ENCODE measurements at places on chromosomes 1 and 21.

DNA sequence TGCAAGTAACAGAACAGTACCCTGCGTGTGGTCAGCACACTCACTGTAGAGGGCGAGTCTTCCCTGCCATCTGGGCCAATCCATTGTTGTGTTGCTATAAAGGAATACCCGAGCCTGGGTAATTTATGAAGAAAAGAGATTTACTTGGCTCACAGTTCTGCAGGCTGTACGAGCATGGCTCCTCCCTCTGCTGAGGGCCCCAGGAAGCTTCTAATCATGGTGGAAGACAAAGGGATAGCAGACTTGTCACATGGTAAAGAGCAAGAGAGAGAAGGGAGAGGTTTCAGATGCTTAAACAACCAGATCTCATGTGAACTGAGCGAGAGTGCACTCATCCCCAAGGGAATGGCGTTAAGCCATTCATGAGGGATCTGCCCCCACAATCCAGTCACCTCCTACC is 126.2 kb downstream of the CNIH3 start:
- DNase-seq, result no peak

DNA sequence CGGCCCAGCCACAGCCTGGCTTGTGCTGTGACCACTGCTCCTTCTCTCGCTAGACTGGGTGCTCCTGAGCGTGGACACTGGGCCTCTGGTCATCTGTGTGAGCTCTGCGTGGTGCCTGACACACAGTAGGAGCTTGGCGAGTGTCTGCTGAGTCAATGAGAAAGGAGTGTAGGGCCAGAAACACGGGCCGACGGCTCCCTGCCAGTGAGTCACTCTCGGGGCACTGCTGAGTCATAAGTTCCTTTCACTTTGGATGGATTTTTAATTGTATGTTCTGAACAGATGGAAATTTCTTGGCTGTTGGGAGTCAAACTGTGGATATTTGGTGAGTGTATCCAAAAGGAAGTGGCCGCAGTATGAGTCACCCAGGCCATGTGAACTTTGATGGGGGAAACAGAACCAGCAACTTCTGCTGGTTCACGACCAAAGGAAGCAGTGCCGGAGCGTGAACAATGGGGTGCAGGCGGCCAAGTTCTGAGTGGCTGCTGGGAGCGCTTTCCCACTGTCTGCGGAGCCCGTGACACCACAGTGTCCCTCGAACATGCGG is 41.0 kb upstream of the COL18A1 start:
- DNase-seq, result no peak

DNA sequence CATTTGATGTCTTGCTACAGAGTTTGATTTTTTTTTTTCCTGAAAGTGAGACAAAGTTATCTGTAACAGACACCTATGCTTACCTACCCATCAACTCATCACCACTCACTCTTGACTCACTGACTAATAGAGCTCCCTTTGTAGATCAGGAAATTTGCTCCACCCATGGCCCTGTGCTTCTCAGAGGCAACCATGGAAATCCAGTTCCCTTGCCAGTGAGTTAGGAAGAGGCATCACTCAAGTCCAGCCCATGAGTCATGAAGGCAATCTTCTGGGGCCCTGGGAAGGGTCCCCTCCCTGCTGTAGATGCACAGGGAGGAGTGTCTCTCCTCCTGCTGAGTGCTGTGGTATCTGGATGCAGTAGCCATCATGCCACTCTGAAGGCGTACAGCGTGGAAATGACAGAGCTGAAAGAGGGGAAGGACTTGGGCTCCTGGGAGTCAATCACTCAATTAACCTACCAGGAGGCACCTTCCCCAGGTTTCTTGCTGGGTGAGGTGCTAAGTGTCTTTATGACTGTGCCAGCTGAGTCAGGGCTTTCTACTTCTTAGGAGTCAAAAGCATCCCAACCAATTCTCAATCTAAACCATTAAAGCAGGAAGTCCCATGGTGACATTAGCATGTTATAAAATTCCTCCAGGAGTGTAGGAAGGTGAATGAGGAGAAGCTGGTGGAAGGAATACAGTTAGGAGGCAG is 56.1 kb downstream of the DNTTIP2 start:
- no peak for DNase-seq

GRCh38 chr1:76690766-76691165 is 176.5 kb upstream of the ST6GALNAC5 start:
- DNase-seq, result no peak

DNA sequence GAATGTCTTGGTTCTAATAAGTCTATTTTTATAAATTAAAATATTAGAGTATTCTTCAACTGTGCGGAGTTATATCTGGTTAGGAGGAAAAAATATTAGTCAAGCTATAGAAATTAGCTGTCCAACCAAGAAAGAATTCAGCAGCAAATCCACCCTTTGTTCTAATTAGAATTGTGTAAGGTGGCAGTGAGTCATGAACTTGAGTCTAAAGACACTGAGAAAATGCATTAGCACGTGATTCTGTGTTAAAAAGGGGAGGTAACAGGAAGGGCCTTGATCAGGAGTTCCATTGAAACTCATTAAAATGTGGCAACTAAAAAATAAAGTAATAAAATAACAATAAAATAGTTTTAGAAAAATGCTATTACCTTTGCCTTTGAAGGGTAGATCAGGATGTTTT is 398.2 kb upstream of the RGS18 start:
- no peak for DNase-seq

DNA sequence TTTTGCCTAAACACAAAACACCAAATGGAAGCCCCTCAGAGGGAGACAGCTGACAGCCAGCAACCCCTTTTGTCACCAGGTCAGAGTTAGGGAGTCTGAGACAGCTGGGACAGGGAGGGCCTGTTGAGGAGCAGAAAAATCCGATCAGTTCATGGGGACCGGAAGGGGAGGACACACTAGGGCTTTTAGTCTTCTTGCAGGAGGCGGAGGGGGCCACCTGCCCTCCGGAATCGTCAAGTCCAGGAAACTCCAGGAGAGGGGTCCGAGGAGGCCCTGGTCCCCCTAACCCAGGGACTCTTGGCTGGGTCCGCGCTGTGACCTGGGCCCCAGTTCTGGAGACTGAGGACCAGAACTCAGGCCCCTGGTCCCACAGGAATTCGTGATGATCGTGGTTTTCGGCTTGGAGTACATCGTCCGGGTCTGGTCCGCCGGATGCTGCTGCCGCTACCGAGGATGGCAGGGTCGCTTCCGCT is 34.2 kb downstream of the KCNQ4 start:
- DNase-seq, result no peak

DNA sequence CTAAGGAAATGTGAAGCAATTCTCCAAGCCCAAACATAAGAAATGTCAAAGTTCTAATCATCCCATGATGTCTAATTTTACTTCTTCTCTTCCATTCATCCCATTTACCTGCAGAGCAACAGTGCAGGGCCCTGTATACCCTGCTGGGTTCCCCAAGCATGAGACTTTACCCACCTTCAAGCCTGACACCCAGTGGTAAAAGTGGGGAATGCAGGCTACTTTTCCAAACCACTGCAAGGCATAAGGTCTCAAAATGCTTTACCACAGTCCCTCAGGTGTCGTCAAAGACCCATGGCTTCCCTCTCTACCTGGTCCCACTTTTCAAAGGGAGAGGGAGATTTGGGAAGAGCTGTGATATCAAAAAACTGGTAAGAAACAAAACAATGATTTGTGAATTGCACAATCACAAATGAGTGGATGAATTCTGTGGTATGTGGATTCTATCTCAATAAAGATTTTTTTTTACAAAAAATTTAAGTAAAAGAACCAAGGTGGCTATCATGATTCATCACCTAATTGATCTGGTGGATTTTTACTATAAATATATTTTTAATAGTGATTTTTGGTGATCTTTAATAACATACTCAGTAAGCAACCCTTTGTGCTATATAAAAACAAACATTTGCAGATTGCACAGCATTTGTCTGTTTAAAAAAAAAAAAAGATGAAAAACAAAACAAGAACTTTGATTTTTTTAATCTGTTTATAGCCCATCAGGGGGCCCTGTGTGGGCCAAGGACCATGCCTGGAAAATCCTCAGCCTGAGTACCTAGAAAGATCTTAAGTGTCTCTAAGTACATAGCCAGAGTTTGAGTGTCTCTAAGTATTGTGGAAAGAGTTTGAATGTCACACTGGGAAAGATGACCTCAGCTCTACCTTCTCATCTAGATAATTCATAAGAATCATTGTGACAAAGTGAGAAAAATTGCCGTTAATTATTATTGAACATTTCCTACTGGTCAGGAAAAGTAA is 73.1 kb upstream of the GJB5 start:
- peak; percentile 27 for DNase-seq

DNA sequence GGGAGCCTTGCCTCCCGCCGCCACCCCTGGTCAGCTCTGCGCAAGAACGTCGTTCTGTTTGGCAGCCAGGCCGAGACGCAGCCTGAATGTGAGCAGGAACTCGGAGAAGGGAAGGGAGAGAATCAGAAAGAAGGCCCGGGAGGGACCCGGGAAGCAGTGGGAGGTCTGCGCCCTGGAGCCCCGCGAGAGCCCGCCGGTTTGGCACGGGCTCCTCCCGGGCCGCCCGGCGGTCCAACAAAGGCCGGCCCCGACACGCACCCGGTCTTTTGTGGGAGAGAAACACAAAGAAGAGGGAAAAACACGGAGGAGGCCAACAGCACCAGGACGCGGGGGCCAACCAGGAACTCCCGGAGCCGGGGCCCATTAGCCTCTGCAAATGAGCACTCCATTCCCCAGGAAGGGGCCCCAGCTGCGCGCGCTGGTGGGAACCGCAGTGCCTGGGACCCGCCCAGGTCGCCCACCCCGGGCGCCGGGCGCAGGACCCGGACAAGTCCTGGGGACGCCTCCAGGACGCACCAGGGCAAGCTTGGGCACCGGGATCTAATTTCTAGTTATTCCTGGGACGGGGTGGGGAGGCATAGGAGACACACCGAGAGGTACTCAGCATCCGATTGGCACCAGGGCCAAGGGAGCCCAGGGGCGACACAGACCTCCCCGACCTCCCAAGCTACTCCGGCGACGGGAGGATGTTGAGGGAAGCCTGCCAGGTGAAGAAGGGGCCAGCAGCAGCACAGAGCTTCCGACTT is 2.7 kb upstream of the OLIG2 start:
- DNase-seq, result no peak

GRCh38 chr1:211174375-211174774 is 40.4 kb upstream of the KCNH1 start:
- no peak for DNase-seq

- no peak for DNase-seq
These were observed 63.6 kb downstream of the CLIC6 start for GRCh38 chr21:34732388-34732821.

GRCh38 chr1:206131037-206131436 is 13.8 kb upstream of the AVPR1B start:
- DNase-seq, result no peak

DNA sequence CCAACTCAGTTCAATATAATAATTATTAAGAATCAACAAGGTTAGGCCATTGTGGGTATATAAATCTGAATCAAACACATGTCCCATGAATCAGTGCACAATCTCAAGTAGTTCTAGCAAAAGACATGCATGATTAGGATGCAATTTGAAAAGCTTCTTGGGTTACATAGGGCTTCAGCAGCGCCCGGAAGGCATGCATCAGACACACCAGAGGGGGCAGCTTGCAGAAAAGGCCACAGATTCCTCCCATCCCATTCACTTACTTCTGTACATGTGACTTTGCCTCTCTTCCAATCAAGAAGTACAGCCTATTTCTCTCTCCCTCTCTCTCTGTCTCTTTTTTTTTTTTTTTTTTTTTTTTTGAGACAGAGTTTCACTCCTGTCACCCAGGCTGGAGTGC is 91.8 kb downstream of the KCNN3 start:
- DNase-seq, result no peak

DNA sequence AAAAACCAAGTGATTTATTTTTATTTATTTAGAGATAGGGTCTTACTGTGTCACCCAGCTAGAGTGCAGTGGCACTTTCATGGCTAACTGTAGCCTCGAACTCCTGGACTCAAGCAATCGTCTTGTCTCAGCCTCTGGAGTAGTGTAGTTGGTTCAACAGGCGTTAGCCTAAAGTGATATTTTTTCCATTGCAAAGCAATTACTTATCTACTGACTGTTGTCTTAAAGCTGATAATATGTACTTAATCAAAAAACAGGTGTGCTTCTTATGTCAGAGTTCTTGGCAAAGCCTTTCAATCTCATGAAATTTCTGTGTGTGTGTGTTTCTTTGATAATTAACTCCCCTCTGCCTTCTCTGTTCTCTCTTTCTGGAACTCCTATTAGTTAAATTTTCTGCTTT is 62.4 kb upstream of the DUSP10 start:
- DNase-seq, result no peak

DNA sequence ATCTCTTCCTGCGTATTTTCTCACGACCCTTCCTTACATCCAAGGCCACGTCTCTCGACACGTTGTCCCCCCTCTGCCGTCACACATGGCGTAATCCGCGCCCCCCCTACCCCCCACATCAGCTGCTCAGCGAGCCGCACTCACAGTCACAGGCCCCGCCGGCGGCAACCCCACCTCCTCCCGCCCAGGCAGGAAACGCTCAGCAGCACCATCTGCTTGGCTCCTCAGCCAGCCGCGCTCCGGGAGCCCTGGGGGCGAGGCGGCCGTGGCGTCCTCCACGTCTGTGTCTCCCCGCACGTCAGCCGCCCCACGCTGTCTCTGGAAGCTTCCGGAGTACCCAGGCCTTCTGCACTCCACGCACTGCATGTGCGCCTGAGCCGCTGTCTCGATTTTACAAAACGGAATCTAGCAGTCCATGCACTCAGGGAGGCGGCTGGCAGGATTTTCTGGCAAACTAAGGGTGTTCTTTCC is 64.6 kb downstream of the SIK1 start:
- peak; percentile 96 for DNase-seq

GRCh38 chr1:36125129-36125991 is at the start of gene COL8A2:
COL8A2 (minus strand) TSS chr1:36125222; CDS start chr1:36100242, 24,980 bp downstream.
- no peak for DNase-seq

GRCh38 chr1:40971966-40972365 is 7.5 kb upstream of the CTPS1 start:
- no peak for DNase-seq

- no peak for DNase-seq
These were observed 42.1 kb downstream of the KIF1B start for GRCh38 chr1:10252508-10252907.

GRCh38 chr21:36022427-36023091 is 37.8 kb downstream of the SETD4 start:
- DNase-seq, result no peak

- DNase-seq, result no peak
These were observed 64.4 kb upstream of the TIAM1 start for GRCh38 chr21:31408301-31409088.

- no peak for DNase-seq
These were observed 8.0 kb upstream of the THEMIS2 start for GRCh38 chr1:27864264-27864895.

Data from T-cell (primary cell).